ENCODE measurements at places on chromosomes 2 and 18.

- DNase-seq, result no peak
Measured at GRCh38 chr2:8510519-8510918, 171.3 kb upstream of the ID2 start.

DNA sequence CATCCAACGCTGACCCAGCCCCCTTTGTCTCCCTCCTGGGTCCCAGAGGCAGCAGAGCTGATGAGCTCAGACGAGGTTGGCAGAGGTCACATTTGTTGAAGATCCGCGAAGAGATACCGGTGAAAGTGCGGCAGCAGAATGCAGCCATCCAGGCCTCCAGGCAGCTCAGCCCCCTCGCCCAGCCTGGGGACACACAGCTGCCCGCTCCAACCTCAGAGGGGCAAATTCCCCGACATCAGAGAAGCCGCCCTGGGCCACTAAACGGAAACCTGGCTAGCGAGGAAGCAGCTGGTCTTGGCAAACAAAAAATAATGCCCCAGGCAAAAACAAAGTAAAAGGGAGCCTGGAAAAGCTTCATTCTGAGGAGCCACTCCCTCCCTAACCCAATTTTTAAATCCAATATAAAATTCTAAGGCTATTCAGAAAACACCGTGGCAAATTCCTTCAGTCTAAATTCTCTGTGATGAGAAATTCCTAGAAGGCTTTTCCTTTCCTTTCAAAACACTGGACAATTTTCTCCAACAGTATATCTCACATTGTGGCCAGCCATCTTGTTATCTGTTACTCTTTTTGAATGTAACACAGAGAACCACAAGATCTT lies 262.4 kb downstream of the SS18 start:
- peak; percentile 25 for DNase-seq

GRCh38 chr2:223532161-223532560 lies 70.0 kb downstream of the SCG2 start:
- peak; percentile 23 for DNase-seq

DNA sequence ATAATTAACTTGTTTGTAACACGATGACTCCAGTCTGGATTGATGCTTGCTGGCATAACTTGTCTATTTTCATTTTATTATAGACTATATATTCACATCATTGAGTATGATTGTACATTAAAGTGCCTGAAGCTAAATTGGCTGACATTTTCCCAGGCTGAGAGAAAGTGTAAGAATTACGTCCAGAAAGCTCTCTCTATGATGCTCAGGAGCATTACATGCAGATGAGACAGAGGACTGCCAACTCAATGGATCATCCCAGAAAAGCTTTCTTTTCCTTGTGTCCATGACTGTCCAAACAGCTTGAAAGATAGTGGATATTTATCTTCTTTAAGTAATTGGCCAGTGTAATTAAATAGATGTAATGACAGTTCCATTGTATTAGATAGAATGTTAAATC lies 1372.2 kb upstream of the TMEFF2 start:
- DNase-seq, result no peak

DNA sequence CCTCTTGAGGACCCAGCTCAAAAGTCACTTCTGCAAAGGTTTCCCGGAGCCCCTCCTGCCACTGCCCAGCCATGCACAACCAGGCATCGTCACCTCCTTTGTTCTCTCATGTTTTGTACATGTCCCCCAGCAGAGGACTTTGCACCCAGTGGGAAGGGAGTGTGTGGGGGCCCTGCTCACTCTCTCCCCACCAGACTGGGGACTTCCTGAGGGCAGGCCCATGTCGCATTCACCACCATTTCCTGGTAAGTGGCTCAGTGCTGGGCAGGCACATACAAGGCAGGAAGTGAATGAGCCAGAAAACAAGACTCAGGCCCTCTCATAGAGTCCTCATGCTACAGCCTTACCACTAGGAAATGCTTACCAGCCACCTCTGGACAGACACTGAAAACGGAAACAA lies 18.9 kb downstream of the MRPL35 start:
- DNase-seq, result no peak

DNA sequence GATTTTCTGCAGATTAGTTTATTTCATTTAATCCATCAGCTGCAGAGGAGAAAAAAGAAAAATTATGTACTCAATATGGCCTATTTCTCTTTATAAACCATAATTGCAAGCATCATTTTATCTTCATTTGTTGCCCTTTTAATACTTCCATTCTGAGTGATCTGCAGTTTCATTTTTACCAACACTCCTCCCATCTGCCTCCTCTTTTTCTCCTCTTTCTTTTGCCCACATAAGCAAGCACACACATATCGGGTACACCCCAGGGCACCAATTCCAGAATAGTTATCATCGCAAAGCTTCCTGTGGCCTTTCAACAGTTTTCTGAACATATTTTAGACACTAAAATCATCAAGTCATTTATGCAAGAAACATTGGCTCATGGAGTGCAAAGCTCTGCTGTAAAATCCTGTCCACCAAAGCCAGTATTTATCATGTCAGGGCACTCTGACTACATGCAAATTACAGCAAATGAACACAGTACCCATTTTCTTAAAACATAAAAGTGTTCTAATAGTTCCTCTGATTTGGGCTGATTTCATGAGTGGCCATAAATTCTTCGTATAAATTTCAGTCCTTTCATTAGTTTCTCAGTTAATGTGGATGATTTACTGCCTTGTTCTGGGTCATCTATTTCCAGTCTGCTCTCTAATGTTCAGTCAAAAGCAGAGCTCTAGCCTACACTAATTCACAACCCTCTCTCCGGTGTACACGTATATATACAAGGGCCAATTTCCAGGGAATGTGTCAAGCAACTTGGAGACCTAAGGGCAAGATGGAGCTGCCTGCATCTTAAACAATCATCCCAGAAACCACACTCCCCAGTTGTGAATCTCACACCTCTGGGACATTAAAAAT lies 281.3 kb downstream of the STK39 start:
- no peak for DNase-seq

DNA sequence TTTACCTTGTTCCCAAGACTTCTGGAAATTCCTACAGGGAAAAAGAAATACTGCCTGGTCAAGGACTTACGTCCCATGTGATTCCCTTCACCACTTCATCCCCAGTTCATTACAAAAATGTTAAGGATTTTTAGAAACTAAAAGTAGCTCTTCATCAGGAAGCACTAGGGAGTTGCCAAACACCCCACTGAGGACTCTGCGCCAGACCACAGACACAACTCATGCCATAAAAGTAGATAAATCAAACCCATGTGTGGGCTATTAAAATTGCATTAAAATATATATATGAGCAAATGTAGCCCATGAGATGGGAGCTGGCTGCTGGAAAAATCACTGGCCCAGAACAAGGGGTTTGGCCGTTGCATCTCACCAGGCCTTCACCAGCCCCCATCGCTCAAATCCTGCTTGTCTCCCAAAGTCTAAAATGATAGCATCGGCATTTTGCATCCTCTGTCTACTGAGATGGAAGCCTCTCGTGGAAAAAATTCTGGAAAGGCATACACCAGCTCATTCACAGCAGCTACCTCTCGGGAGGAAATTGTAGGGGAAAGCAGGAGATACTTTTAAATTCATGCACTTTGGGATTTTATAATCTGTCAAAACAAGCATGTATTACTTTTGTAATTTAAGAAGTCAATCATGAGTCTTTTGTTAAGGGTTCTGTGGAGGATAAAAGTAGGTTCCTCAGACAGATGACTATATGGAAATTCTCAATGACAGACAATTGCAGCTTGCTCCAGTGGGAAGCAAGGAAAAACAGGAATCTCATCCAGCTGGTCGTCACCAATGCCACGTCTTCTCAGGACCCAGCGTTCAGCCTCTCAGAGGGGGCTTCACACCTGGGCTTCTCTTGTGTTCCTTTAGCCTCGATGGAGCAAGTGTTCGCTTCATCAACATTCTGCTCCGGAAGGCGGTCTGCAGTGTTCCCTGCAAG lies 113.9 kb downstream of the MREG start:
- peak; percentile 32 for DNase-seq

- DNase-seq, result no peak
Measured at GRCh38 chr18:61655630-61656029, 237.2 kb downstream of the RNF152 start.
